NCI-H510A treated with DMSO at 0.1 percent for 48 hours (cell line): ENCODE measurements at places on chromosomes 6 and 20.

DNA sequence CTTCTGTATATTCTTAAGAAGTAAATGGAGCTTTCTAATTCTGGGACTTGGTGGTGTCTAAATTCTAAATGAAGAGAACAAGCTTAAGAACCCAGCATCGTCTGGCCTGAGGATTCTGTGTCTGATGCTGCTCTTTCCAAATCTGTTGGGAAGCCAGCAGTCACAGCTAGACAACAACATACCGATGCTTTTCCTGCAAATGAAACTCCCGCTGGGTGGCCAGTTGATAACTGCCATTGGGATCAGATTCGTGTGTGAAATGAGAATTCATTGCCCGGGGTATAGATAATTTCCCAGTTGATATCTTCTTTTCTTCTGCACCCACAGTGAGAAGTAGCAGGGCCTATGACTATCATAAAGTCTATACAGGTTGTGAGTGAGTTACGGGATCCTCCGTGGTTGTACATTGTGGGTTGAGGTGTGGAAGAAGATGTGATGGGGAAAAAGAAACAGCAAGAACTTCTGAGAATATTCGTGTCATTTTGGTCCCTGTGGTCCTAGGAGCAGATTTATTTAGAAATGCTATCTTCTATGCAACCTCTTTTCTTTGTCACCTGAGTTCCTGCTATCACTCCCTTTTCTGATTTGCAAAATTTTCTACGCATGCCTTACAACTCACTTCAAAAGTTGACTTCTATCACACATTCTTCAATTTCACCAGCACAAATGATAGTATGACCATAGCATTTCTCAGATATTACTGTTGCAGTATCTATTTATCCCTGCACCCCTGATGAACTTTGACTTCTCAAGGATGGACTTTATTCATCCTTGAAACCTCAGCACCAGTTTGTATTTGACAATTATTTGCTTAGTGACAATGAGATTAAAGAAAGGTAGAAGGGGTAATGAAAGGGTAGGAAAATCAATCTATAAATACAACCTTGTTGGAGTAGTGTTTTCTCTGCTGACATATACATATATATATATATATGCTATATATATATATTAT is 10.4 kb downstream of the NOX3 start:
- no peak for DNase-seq

DNA sequence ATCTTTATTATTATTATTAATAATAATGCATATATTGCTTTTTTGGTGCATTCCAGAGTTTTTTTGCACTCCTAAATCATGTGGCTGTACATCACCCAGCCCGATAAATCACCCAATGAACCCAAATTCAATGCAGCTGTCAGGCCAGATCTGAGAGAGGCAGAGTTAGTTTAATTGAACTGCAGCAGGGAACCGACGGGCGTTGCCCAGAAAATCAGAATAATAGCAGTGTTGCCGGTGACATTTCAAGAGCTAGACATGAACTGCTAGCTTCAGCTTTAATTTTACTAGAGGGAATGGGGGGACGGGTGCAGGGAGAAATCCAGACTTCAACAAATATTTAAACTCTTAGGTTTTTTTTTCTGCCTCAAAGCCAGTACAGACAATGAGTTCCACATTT is 135.0 kb downstream of the CLIC5 start:
- DNase-seq: no peak

DNA sequence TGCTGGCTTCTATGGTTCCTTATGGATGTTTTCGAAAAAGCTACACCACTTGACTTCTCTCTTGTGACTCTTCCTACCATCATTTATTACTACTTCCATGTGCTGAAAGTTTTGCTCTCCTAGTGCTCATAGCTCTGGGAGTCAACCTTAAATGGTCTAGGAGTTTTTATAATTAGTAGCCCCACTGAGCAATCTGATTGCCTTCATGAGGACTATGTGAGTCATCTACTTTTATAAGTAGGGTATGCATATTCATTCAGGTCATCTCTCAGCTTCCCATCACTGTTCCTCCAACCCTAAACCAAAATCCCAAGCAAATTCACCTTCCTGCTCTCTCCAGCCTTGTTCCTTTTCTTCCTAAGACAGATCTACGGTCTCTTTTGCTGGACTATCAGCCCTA is 17.4 kb upstream of the FAXC start:
- no peak for DNase-seq

DNA sequence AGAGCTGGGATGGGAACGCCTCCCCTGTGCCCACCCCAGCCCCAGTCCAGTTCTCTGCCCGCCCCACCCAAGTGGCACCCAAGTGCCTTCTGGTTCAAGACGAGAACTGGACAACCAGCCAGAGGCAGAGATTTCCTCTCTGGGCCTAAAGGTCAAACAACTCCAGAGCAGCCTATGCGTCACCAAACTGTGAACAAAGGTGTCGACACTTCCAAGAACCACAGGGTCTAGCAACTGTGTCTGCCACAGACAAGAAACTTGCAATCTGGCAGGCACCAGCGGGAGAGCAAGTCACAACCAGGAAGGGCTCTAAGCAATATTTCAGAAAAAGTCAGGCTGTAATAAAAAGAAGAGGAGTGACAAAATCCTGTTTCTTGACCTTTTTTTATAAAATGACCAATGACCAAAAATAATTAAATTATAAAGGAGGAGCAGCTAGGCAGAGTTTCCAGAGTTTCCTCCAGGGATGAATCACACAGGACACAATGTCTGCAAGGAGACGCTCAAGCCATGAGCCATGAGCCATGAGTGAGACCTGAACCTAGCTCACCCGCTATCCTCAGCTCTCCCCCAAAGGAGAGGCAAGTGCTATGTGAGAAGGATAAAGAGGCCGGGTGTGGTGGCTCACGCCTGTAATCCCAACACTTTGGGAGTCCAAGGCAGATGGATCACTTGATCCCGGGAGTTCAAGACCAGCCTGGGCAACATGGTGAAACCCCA is 11.1 kb downstream of the EDEM2 start:
- DNase-seq: no peak

DNA sequence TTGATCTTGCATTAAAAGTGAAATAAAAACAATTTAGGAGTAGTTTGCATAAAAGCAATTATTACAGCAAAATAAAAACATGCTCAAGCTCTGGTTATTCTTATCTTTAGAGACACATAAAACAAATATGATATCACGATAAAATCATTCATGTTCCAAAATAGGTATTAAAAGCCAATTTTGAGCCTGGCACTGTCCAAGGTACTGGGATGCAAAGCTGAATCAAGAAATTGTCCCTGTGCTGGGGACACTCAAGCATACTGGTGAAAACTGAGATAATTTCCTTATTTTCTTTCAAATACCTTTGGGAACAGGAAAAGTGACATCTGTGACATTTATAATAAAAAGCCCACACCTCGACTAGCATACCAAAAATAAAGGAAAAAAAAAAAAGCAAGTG is 931 bp upstream of the MTCL3 start:
- DNase-seq: no peak

DNA sequence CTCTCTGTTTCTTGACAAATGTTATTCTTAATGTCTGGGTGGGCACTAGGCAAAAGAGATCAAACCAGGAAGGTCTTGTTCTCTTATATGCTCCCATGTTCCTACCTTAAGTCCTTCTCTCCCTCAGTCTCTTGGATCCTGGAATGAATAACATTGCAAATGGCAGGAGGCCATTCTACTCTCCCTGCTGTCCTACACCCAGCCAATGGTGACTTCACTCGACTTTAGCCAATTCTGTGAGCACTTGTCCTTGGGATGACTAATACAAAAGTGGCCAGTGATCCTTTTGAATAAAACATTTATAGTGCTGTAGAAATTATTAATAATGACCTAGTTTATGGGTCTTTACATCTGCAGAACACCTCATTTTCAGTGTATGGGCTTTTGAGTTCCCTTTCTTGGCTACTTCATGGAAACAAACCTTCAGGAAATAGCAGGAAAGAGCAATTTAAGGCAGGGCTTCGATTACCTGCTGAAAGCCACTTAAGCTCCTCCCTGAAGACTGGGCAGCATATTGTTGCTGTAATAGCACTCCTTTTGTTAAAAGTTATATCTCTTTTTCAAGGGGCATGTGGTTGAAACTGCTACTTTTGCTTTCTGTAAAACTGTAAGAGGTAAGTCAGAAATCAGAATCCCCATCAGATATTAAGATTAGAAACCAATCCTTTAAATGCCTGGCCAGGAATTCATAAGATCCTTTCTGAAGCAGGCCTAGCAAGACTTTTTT is 10.5 kb downstream of the OTOR start:
- DNase-seq: no peak

DNA sequence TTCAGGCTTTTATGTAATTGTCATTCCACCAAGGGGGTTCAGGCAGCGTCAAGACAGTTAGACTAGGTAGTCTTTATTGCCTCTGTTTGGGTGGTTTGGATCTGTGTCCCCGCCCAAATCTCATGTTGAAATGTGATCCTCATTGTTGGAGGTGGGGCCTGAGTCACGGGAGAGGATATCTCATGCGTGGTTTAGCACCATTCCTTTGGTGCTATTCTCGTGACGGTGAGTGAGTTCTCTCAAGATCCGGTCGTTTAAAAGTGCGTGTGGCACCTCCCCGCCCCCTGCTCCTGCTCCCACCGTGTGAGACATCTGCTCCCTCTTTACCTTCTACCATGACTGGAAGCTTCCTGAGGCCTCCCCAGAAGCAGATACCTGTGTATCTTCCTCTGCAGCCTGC is 51.3 kb upstream of the FOXC1 start:
- no peak for DNase-seq

GRCh38 chr20:64044484-64045247 is 4.8 kb downstream of the SOX18 start:
- no peak for DNase-seq

- no peak for DNase-seq
Measured at GRCh38 chr6:137995371-137995770, 111.8 kb downstream of the PERP start.

DNA sequence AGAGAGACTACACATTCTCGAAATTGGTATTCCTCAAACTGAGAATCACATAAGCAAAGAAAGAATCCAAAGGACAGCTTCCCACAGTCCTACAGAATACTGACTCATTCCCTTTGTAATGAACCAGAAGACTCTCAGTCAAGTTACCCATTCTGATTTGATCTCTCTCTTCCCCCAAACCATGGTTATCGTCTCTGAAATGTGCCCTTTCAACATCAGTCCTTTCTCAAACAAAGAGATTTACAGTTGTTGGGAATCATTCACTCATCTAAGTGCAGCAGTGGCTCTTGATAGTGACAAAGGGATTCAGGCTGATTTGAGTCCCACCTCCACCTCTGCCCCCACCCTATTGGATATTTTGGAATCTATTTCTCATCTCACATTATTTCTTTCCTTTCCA is 15.0 kb upstream of the RSPO3 start:
- no peak for DNase-seq

GRCh38 chr6:114210467-114210866 is 132.4 kb downstream of the HS3ST5 start:
- DNase-seq: no peak

- no peak for DNase-seq
Measured at GRCh38 chr6:161961046-161961445, 687.2 kb upstream of the AGPAT4 start.
